Right ventricle myocardium superior (tissue), 1 donor: ENCODE measurements at places on chromosomes 5 and 9. TPM values are rescaled to one million over a fixed set of nuclear protein-coding genes. Genes with fewer than 3 reads are reported as not detected.

- no peak for DNase-seq
Measured at GRCh38 chr9:87102126-87102525, 154.8 kb upstream of the GAS1 start.

GRCh38 chr5:123448017-123448617 lies 24.9 kb upstream of the CEP120 start:
- DNase-seq, result no peak

DNA sequence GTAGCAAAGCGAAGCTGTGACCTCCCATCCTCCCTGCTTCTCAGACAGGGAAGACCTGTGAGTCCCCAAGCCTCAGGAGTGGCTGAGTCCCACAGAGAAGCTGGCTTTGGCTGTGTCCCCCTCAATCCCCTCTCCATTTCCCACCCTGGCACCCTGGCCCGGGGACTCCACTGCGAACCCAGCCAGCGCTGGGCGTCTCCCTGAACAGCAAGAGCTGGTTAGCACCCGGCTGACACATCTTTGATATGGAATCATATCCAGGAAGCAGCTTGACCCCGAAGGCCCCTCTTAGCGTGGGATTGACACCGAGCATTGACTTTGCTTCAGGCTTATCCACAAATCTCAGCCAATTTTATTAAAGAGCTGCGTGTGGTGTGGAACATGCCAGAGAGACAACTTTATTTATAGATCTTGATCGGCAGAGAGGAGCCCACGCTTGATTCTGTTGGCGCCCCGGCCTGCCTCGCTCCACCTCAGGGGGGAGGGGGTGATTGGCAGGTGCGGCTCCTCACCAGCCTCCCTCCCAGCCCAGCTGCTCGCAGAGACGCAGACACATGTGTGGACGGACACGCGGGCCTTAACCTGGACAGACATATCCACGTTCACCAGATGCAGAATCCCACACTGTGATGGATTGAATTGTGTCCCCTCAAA lies 120.7 kb upstream of the MVB12B start:
- DNase-seq, result no peak

The ELOVL7 gene
- 0.73 TPM for total RNA-seq

The SPATA31E1 gene
- not detected for total RNA-seq

The IL9 gene
- total RNA-seq, result not detected

The FYB1 gene
- 4.2 TPM for total RNA-seq

- no peak for DNase-seq
Measured at GRCh38 chr5:169667896-169668674, 31.0 kb downstream of the DOCK2 start.

The PDCD1LG2 gene
- 2.4 TPM for total RNA-seq

GRCh38 chr9:133696071-133696472 lies 42.1 kb downstream of the SARDH start:
- DNase-seq, result peak; percentile 30

The ADAMTS12 gene
- 1.7 TPM for total RNA-seq

GRCh38 chr5:2183154-2184025 lies 300.7 kb upstream of the IRX4 start:
- DNase-seq, result no peak

DNA sequence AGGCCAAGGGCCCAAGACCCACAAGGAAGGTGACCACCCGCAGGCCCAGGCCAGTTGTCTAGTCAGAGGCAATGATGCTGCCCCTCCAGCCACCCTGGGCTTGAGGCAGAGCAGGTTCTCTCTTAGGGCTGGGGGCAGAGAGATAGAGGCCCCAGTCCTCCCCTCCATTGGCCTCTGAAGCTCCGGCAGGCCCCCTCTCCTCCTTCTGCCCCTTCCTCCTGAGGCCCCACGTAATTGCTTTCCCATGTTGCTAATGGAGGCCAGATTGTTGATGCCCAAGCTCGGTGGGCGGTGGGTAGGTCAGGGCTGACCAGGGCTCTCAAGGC lies 26.6 kb upstream of the ENHO start:
- DNase-seq, result no peak

- no peak for DNase-seq
Measured at GRCh38 chr5:71586052-71586940, 844 bp upstream of the MCCC2 start.

GRCh38 chr9:121222524-121223171 lies 21.0 kb upstream of the RAB14 start:
- DNase-seq, result no peak

GRCh38 chr9:97366476-97366875 lies 45.4 kb upstream of the TDRD7 start:
- no peak for DNase-seq

- no peak for DNase-seq
Measured at GRCh38 chr5:143583409-143583808, 179.9 kb upstream of the NR3C1 start.

GRCh38 chr5:154642499-154643245 lies 112.5 kb upstream of the LARP1 start:
- DNase-seq, result no peak

The CDC20B gene
- not detected for total RNA-seq

The LHX6 gene
- total RNA-seq, result 3.4 TPM

- DNase-seq, result no peak
Measured at GRCh38 chr5:140109759-140110645, 3.9 kb upstream of the PURA start.

DNA sequence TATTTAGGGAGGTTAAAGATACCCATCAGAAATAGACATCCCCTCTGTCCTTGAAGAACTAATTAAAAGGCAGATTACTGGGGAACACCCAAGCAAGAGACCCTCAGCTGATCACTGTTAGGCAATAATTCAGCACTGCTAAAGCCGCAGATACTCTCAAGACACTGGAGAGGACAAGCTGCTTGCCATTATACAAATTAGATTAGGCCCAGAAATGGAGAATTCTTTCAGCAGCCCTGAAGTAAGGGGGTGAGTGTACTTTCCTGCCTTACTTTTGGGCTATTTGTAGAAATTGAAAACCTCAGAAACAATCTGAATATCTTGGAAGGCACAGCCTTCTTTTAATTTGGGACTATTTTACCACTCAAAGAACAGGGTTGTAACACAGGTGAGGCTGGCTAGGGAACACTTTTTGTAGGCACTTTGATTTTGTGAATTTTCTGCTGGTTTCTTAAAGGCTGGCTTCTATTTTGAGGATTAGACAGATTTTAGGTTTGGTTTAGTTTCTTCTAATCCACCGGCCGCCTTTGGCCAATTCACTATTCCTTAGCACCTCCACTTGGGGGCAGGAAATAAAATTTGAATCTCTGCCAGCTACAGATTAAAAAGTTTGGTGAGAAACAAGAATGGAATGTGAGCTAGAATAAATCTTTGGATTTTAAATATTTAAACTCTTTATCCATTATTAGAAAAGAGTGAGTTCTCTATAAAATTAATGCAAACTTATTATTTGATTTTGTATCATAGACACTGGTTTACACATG lies 106.0 kb downstream of the SMARCA2 start:
- no peak for DNase-seq

DNA sequence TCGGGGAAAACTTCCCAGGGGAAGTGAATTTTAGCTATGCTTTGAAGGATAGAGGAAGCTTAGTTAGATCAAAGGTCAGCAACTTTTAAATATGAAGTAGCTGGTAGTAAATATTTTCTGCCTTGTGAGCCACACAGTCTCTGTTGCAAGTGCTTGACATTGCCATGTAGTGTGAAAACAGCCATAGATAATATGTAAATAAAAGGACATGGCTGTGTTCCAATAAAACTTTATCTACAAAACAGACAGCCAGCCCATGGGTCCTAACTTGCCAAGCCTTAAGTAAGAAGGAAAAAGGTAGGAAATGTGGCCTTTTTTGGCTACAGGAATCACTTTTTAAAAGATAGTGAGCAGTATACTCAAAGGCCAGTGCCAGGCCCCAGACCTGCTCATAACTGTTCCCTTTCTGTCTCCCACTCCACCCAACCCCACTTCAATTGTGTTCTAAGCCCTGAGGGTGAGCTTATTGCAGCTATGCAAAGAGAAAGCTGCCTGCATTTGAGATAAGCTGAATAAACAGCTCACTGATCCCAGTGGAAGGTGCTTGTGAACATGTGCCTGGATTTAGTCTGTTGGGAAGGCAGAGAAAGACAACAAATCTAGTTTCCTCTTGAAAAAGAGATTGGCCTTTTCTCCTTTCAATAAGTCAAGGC lies 113.0 kb upstream of the TRIM32 start:
- no peak for DNase-seq

DNA sequence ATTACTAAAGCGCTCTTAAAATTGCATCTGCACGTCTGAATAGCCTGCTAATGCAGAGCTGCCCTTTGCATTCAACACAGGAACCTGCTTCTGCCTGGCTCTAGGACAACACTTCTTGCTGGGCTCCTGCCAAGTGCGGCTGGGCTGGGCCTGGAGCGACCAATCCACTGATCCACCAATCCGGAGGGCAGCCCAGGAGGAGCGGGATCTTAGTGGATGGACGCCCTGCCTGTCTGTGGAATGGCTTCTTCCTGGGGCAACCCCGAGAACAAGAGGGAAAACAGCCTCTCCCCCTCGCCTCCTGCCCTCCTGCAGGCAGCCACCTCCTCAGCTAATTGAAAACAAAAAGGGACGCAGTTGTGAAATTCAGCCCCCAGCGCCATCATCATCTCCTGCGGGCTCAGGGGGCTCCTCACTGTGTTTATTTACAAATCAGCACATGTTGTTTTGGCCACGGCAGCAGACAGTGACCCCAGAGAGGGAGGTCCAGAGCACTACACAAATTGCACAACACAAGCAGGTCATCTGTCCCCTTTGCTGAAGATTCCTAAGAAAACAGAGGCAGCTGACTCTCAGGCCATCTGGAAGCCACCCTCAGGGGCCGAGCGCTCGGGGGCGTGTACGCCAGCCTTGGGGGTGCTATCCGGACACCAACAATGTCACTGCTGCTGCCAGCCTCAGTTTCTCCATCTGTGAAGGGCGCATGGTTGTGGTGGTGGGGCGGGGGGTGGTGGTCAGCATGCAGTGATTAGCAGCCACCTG lies 57.3 kb downstream of the GADD45G start:
- DNase-seq, result peak; percentile 98

- DNase-seq, result no peak
Measured at GRCh38 chr5:110115503-110115902, 425.8 kb downstream of the MAN2A1 start.

The SNAPC4 gene
- total RNA-seq, result 3.3 TPM

DNA sequence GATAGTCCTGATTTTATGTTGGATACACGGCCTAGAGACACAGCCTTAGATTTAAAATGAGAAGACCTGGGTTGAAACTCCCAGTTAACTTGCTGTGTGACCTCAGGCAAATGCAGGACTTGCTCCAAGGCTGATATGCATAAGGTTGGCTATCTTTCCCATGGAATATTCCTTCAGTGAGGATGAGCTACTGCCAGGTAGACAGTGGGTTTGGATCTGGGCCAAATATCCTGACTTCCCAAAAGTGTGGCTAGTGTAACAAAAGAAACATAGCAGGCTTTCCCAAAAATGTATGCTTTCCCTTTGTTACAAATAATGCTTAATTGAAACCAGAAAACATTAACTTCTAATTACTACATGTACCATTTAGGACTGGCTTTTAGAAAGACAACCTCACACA lies 697 bp upstream of the XPA start:
- no peak for DNase-seq

The PLPPR1 gene
- total RNA-seq, result not detected

The SPINK6 gene
- not detected for total RNA-seq

DNA sequence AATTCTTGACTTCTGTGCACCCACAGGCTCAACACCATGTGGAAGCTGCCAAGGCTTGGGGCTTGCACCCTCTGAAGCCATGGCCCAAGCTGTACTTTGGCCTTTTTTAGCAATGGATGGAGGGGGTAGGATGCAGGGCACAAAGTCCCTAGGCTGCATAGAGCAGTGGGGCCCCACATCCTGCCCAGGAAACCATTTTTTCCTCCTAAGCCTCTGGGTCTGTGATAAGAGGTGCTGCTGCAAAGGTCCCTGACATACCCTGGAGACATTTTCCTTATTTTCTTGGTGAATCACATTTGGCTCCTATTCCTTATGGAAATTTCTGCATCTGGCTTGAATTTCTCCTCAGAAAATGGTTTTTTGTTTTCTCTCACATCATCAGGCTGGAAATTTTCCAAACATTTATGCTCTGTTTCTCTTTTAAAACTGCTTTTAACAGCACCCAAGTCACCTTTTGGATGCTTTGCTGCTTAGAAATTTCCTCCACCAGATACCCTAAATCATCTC lies 482.7 kb upstream of the TLE4 start:
- no peak for DNase-seq

- DNase-seq, result no peak
Measured at GRCh38 chr5:142641711-142642110, 44.2 kb downstream of the FGF1 start.

GRCh38 chr5:58752104-58752503 lies 169.2 kb downstream of the RAB3C start:
- DNase-seq, result no peak

DNA sequence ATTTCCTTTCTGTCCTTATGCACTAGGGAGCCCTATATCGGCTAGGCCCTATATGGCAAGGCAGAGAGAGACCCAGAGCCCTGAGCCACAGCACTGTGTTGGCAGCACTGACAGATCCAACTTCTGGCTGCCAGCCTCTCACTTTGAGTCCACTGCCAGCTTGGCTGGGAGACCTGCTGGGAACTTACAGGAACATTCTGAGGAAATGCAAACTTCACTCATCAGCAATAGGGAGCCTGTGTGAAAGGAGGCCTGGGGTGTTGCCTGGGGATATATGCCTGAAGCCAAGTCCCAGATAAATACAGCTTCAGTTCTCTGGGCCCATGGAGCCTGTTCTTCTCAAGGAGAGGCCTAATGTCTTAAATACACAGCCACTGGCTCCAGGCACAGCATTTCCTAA lies 78.0 kb downstream of the ADRB2 start:
- DNase-seq, result peak; percentile 70

DNA sequence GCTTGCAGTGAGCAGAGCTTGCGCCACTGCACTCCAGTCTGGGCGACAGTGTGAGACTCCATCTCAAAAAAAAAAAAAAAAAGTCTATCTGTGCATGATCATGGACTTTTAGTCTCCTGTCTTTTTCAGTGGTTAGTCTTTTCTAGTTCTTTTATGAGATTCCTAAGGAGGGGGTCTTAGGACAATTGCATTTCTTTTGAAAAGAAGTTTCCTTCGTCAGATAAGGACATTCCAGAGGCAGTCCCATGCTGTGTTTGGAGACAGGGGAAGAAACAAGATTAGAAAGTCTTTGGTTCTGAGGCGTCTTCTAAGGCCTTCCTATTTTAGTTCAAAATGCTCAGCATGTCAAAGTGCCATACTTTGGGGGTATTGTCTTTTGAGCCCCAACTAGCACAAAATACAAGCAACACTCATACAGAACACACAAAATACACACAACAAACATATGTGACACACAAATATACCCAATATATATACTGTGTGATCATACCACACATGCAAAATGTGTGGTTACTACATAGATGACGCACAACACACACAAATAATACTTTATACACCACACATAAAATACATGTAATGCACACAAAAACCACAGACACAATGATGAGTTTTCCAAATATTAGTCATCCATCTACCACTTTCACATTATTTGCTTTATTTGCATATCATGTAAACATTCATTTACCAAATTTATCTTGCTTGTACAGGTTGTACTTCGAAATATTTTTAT lies 394.5 kb downstream of the SPATA31D1 start:
- no peak for DNase-seq

The HMCN2 gene
- 5.2 TPM for total RNA-seq

DNA sequence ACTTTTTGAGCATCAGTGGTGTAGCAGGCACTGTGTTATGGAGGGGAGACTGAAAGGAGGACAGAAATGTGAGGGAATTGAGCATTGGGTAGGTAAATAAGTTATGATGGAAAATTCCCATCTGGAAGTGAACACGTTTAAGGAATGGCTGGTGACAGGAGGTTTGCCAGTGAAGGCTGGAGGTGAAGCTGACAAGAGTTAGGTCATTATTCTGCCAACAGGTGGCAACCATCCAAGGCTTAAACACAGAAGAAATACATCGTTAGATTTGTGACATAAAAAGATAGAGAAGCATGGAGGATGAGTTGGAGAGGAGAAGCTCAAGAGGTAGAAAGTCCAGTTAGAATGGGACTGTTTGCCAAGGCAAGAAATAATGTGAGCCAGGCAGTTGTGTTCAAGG lies 455.3 kb upstream of the SGCD start:
- no peak for DNase-seq
